Pons (tissue), 1 donor: ENCODE measurements at places on chromosomes 4 and X.
A peak's percentile ranks its signal among the peaks of the same experiment; 100 is the strongest.

- no peak for DNase-seq
These were observed 7.9 kb upstream of the CBR4 start for GRCh38 chr4:169017971-169018370.

GRCh38 chrX:53421772-53422085 is 725 bp downstream of the SMC1A start:
- DNase-seq, result no peak

DNA sequence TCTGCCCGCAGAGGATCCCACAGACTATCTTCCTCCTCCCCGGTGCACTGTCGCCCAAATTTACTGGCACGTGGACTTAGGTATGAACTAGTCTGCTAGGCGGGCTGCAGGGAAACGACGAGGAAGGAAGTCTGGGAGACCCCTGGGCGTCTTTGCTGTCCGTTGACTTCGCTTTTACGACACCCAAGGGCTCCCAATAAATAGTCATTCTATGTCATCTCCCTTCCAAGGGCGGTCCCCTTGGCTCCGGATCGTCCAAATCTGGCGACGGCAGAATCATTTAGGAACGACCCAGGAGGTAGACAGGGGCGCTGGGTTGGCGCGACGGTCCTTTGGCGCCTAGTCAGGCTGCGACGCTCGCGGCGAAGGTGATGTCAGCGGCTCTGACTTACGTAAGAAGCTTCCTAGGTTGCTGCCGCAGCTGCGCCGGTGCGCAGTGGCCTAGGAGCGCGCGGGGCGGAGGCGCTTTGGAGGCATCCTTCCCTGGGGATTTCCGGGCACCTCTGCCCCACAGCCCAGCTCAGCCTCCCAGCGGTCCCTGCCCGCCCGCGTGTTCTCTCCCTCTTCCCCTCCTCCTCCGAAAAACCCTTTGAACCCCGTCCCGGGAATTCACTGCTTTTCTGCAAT is 2.2 kb downstream of the NHS start:
- DNase-seq, result no peak

GRCh38 chr4:177225605-177226004 is 84.1 kb upstream of the NEIL3 start:
- no peak for DNase-seq

DNA sequence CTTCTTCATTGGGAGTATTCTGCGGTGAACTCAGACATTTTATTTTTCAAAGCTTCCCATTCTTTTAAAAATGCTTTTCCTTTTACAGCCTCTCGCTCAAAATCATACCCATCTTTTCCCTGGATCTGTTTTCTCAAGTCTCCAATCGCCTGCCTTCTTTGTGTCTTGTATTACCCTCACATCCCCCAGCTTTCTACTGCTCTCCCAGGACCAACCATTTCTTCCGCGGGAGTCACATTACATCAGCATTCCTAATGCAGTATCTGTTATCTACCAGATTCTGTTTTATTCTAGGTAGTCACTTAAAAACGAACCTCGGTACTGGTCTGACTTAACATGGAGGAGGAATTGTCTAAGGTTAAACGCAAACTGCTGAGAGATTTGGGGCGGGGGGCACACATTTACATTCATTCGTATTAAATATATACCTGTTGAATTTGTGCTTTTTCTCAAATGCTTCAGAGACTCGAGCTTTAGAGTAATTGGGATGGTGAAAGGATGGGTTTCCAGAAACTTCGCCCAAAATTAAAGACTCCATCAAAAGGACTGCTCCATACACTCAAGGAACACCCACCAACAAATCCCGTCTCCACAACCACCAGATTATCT is 493 bp upstream of the UCHL1 start:
- peak; percentile 49 for DNase-seq

GRCh38 chr4:158094413-158095134 is 78.3 kb downstream of the GASK1B start:
- no peak for DNase-seq

DNA sequence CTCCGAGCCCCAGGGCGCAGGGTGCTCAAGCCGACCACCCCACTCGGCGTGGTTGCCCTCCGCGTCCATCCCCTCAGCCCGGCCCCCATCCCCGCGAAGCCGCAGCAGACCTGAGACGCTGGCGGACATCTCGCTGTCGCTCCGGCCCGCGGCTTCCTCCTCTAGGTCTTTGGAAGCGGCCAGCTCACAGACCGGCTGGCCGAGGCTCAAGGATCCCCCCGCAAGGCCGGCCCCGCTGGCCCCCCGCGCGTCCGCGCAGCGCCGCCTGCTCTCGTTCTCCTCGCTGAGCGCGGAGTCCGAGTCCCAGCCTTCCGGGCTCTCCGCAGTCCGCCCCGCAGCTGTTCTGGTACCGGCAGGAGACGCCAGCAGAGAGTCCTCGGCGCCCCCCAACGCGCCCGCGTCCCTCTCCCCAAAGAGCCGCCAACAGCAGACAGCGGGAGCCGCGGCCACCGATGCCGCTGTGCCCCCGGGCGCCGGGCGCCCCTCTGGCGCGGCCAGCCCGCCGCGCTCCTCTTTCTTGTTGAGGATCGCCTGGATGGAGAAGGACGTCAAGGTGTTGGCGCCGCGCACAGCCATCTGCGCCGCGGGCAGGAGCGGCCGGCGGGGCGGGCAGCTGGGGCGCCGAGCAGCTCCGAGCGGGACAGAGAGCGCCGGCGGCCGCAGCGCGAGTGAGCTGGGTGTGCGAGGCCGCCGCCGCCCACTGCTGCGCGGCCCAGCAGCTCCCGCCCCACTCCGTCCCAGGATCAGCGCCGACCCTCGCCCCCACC is at the start of gene NKX3-2:
Gene NKX3-2, minus strand, starts transcription at position 670 of the 767 bp plus-strand sequence. Its CDS starts 94 bp downstream, at position 576.
- DNase-seq, result no peak

- no peak for DNase-seq
These were observed 90.7 kb upstream of the S100G start for GRCh38 chrX:16559206-16559619.

GRCh38 chr4:85445050-85445639 is 29.8 kb upstream of the ARHGAP24 start:
- DNase-seq, result no peak

GRCh38 chr4:122218762-122219161 is 66.6 kb downstream of the BLTP1 start:
- no peak for DNase-seq

- no peak for DNase-seq
These were observed 54.2 kb downstream of the C4orf50 start for GRCh38 chr4:5964030-5964429.

DNA sequence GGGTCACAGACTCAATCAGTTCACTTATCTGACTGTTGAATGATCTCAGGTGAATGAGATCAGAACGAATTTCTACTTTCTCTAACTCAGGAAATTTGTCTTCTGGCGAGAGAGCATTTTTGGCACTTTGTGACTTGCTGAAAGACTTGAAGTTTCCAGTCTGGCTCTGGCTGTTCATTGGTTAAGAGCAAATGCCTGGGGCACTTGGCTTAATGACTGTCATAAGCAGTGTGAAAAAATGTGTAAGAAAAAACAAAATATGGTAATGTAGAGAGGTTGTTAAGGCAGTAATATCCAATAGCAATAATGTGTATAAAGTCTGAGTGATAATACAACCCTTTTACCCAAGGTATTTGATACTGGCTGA is 71.3 kb upstream of the PGRMC2 start:
- no peak for DNase-seq

DNA sequence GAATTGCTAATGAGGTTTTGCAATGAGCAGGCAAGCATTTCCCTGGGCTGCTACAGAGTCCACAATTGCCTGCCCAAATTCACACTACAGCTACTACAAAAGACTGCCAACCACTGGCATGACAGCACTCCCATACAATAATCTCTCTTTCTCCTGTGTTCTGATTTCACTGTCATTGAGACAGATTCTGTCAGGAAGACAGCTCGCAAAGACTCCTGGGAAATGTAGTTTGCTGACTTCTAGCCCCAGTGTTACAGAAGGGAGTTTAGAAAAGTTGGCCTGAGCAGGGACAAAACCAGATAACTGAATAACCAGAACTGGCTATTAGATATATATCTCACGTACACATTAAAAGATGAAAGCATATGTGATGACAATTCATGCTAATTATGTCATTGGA is 1231.3 kb upstream of the PRKX start:
- DNase-seq, result no peak

GRCh38 chr4:40388239-40388638 is 53.1 kb downstream of the CHRNA9 start:
- DNase-seq, result no peak

GRCh38 chr4:47774079-47774478 is 63.8 kb downstream of the CORIN start:
- no peak for DNase-seq

DNA sequence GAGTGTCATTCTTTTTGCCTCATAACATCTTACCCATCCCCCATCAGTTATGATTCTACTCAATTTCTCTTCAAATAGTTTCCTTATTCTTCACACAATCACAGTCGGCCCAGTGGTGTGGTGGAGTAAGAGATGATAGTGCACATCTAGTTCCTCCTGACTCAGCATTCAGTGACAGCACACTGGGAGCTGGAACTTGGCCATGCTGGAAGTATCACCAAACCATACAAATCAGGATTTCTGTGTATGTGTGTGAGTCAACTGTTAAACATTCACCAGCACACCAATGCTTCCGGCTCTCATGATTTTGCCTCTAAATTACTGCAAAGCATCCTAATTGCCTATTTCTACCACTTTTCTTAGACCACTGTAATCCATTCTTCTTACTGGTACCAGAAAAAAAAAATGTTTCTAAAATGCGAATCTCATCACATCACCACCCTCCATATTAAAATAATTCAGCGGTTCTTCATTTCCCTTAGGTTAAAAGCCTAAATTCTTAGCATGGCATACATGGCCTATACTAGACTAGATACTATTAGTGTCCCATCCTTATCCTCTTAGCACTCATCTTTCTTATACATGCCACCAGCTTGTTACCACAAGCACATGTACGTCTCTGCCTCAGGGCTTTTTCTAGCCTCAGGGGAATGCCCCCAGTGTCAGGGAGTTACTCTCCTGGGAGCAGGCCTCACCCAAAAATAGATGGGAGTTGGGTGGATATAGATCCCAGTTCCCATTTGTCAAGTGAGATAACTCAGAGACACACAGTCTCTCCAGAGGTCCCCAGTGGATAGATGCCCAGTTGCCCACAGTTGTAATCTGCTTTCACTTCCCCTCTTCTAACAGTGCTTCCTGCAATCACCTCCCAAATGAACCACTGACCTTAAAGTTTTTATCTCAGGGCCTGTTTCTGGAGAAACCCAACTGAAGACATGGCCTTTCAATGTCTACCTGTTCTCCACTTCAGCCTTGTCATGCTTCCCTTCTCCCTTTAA is 49.2 kb upstream of the DDX53 start:
- no peak for DNase-seq
